Daoy (cell line): ENCODE measurements at places on chromosomes 1 and 21.

DNA sequence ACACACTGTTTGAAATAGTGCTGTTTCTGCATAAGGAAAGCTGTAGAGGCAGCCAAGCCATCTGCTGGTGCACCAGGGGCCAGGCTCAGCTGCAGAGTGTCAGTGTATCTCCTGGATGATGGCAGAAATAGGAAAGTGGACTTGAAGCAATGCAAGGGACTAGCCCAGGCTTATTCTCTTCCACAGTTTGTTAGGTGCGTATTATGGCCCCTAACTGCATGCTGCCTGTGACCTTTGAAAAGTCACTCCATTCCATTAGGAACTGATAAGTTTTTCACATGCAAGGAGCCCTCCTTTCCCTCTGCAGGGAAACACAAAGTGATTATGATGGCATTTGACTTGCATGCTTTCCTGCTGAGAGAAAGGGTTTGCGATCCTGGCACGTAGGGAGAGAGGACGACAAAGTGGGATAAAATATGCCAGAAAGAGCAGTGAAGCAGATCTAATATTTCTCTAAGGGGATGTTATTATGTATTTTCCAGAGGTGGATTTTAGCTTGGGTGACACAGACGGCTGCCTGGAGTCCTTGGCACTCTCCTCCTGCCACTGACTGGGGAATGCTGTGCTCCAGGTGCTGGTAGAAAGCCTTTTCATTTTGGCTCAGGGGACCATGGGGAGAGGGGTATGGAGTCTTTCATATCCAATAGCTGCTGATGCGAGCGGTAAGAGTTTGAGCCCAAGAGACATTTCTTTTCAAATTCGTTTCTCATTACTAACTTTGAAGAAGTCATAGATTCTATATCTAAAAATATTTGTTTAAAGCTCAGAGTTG, 402.1 kb upstream of the B3GALT2 start:
- DNase-seq, result no peak

GRCh38 chr1:211382714-211383480, 56.3 kb downstream of the TRAF5 start:
- peak; percentile 96 for DNase-seq

DNA sequence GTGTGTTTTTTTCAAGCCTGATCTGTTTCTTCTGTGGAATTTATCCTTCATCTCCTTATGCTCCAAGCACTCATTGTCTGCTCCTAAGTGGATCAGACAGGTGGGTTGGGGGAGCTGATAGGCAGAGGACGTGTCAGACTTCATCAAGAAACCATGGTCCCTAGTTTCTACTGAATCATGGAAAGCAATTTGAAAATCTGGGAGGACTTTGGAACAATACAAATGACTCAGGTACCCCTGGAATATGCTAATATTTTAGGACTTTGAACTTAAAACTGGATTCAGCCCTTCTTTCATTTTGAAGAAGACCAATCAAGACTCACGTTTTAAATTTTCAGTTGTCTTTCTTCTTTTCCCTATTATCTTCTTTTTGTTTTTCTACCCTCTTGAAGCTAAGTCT, 7.7 kb downstream of the ABCG1 start:
- no peak for DNase-seq

DNA sequence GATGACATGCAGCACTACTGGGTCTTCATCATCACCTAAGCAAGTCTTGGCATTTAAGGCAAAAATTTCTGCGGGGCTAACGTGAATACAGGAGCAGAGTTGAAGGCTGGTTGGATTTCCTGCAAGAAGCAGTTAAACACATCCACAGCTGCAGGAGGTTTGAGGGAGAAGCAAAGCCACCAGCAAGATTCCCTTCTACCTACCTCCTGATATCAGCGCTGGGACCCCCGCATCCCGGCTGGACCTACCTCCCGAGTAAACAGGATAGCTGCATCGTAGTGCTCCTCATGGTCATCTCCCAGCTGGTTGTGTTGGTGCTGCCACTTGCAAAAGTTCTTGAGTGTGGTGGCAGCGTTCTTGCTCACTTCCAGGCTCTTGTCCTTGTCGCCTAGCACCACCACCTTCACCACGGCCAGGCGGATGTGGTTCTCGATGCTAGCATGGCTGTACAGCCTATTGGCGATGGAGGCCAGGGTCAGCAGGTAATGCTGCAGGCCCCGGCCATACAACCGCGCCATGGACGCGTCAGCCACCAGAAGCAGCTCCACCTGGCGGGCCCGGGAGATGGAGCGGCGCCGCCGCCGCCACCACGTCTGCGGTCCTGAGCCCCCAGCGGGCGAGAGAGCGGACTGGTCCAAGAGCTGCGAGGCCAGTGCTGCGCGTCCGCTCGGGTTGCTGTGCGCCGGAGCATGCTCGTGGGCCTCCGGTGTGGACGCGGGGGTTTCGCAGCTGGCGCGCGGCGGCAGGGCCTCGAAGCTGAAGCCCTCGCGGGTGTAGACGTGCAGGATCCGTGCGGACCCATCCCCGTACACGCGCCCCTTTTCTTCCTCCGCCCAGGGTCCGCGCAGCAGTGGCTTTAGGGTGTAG, 1.6 kb downstream of the ADAMTS5 start:
- DNase-seq, result peak; percentile 19

DNA sequence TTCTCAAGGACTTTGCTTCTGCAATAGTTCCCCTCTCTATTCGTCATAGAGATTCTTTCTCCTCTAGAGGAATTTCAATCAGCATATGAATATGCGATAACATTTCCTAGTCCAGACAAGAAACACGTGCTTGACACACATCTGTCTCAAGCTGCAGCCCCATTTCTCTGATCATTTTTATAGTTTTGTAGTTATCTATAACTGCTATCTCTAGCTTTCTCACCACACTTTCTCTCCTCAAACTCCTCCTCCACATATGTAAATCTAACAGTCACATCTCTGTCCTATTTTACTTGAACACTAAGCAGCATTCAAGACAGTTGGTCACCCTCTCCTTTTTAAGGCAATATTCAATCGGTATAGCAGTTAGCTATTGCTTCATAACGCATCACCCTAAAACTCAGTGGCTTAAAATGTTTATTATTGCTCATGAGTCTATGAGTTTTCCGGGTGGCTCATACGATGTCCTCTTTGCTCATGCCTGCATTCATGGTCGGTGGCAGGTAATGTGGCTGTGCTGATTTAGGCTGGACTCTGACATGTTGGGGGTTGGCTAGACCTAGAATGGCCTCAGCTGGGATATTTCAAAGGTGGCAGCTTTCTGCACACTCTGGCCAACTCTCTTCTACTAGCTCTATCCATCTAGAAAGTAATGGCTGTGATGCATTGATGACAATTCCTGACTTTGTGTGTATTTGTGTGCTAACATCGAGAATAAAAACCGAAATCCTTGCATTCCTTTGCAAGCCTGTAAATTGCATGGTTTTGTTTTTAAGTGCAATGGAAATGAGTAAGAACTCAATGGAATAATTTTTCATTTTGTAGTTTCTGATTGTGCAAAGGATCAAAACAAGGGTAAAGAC, 20.6 kb downstream of the ATP6V1G3 start:
- no peak for DNase-seq

DNA sequence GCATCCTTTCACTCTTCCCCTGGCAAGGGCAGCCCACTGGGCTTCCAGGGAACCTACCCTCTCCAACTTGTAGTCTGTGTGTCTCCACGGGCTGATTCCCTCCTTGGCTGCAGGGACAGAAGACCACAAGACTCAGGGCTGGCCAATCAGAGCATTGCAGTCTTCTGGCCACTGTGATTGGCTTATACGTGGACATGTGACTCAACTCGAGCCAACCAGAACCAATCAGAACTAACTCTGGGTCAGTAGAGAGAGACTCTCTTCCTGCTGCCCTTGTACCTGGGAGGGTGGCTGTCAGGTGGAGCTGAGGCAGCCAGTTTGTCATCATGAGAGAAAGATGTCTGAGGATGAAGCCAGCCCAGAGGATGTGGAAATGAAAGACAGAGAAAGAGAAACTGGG, 64.0 kb downstream of the DHRS3 start:
- DNase-seq, result peak; percentile 27

DNA sequence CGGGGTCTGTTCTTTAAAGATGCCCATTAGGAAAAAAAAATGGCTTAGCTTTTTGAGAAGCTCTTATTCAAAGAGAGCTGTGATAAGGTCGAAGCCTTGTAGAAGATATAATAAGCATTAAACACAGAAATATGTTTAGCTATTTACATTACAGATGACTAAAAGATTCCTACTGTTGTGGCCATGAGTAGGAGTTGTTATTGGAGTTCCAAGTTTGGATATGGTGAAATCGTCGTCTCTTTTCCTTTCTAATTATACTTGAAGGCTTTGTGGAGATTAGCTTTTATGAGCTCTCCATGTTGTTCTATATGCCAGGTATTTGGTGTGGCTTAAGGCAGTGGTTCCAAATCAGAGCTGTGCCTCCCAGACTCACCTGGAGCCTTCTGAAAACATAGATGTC, 79.9 kb upstream of the LAMC2 start:
- no peak for DNase-seq

DNA sequence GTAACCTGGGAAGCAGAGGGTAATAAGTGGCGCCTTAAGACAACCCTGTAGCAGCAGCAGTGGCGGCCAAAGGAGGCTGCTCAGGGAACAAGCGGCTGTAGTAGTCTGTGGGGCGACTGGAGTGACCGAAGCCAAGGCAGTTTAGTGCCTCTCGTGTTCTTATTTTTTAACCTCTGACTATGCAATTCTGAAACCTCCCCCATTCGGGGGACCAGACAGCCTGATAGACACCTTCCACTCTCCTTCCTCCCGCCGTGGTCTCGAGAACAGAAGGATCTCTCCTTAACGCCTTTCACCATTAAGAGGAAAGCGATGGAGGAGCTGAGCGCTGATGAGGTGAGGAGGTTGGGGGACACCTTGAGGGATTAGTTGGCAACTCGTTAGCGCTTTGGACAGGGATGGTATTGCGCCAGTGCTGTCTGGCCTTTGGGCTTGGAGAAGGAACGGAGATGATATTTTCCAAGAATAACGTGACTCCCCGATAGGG, 644 bp downstream of the UBE4B start:
- peak; percentile 55 for DNase-seq
